NCI-H1436 treated with DMSO at 0.1 percent for 48 hours (cell line): ENCODE measurements at places on chromosomes 1 and 21.

DNA sequence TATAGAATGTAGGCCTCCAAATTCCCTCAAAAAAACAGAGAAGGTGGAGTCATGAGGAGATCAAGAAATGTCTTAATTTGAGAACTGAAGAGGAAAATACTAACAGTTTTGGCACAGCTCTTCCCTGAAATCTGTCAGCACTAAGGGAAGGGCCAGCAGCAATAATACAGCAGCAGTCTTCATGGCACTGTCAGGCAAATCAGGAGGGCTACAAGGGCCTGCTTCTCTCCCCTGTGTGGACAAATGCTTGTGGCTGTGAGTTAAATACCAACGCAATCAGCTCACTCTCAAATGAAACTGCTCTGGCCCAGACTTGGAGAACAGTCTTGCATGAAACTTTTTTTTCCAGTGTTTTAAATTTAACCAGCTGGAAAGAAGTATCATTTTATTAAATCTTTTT lies 20.5 kb upstream of the CNN3 start:
- DNase-seq = no peak

DNA sequence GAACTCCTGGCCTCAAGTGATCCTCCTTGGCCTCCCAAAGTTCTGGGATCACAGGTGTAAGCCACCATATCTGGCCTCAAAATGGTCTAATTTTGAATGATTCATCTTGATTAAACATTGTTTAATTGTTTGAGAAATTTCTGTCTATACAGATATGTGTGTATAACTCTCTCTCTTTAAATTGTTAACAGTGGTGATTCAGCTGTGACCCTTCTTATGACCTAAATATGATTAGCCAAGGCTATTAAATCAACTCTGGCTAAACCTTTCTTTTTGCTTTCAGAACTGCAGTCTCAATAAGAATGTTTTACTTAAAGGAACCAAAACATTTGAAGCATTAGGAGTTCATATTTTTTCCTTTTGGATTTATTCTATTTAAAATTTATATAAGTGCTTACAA lies 19.2 kb upstream of the B3GALT5 start:
- DNase-seq = no peak

DNA sequence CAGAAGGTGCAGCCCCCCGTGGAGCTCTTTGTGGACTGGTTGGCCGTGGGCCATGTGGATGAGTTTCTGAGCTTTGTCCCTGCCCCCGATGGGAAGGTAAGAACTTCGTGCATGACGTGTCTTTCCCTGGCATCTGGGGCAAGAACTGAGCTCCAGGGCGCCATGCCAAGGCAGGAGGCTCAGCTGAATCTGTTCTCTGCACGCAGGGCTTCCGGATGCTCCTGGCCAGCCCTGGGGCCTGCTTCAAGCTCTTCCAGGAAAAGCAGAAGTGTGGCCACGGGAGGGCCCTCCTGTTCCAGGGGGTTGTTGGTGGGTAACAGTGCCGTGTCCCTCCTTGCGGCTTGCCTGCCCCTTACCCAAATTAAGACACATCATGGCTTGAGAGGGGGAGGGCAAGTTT lies 27.7 kb downstream of the PADI3 start:
- no peak for DNase-seq

DNA sequence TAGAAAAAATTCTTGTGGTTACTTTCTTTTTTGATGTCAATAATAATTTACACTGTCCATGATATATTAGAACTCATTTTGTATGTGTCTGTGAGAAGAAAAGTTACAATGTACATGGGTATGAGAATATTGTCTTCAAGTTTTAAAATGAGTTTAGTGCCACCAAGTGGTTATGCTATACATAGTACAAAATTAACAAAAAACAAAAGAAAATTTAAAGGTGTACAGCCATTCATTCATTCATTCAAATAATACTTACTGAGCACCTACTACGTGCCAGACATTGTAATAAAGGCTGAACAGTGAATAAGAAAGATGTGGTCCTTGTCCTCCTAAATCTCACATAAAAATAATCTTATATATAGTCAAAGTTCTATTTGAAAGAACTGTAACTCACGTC lies 27.7 kb downstream of the UCHL5 start:
- no peak for DNase-seq

DNA sequence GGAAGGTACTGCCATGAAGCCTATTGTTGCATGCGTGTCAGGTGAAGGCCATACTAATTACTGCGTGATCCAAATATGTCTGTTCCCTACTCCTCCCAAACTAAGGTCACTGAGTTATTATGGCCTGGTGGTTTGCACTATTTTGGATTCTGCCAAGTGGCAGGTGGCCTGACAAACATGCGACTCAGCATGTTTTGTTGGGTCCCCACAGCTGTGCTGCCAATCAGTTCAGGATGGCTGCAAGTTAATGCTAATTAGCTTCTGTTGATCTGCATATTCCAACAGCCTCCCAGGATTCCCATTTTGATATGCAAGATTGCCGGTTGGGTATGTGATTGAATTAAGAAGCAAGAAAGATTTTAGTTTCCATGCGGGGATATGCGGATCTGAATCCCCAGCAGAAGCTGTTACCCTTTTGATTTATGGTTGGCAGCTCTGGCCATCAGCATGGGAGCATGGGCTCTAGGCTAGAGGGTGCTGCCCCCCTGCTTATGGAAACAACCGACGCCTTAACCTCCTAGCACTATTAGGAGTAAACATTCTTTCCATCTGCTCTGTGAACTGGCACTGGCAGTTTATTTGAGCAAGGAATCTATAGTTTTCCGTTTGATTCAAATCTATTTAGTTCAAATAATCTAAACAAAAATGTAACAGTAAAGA lies 429.8 kb upstream of the C1orf87 start:
- DNase-seq = no peak

- no peak for DNase-seq
Observed at GRCh38 chr1:30380625-30380984, 342.8 kb downstream of the MATN1 start.

- DNase-seq = no peak
Observed at GRCh38 chr1:24263211-24263610, 55.9 kb upstream of the GRHL3 start.

- no peak for DNase-seq
Observed at GRCh38 chr1:3501856-3502640, 47.6 kb downstream of the ARHGEF16 start.

- DNase-seq = no peak
Observed at GRCh38 chr1:43545695-43546387, 15.2 kb downstream of the PTPRF start.

DNA sequence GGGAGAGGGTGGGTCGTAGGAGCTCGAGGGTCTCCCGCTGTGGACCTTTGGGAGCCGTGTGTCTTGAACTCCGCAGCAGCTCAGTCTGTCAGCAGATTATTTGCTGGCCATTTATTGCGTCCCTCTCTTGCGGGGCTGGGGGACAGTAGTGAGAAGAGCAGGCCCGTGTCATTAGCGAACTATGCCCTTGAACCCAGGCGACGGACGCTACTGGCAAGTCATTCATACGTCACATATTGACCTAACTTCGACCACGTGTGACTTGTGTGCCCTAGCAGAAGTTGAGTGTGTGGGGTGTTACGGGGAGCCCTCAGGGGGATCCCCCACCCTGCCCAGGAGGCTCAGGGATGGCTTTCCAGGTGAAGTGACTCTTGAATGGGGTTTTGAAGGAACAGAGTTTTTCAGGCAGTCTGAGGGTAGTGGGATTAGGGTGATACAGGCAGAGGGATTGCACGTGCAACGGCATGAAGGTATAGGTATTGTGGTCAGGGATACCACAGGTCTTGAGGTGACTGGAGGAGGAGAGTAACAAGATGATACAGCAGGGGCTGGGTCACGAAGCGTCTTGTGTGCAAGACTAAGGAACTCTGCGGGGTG lies 13.0 kb downstream of the RCC1 start:
- DNase-seq = no peak

GRCh38 chr1:198605406-198605805 lies 33.4 kb upstream of the PTPRC start:
- DNase-seq = no peak

- no peak for DNase-seq
Observed at GRCh38 chr21:30936207-30936606, 54.8 kb upstream of the KRTAP11-1 start.

GRCh38 chr1:56578138-56578962 lies 1.0 kb downstream of the PLPP3 start:
- DNase-seq = no peak

- no peak for DNase-seq
Observed at GRCh38 chr1:156608981-156609380, 7.7 kb upstream of the GPATCH4 start.

DNA sequence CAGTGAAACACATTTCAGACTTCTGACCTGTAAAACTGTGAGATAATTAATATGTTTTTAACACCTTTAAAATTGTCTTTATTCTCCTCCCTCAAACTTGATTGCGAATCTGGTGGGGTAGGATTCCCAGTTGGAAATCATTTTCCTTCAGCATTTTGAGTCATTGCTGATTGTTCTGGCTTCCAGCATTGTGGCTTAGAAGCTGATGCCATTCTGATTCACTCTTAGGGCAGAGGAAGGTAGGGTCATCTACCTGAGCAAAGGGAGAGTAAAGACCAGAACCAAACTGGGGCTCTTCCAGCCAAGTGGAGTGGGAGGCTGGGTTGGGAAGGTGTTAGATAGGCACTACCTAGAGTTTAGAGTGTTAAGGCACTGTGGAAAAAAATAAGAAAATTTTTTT lies 61.2 kb downstream of the MPZL1 start:
- no peak for DNase-seq

DNA sequence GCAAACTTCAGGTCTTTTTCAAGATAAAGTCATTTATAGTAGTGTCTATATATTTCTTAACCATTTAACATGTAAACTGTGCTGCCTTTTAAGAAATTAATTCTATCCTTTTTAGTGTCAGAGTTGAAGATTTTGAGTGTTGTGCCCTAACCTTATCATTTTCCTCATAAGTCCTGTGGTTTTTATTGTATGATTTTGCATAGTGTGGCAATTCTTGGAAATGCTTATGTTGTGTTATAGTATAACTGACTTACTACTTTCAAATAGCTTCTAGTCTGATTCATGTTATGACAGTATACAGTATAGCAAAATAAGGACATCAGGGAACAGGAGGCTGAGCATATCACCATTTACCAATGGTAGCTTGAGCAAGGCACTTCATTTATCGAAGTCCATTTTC lies 99.1 kb downstream of the PTBP2 start:
- DNase-seq = no peak

GRCh38 chr1:87264976-87265375 lies 63.7 kb upstream of the LMO4 start:
- DNase-seq = no peak

- DNase-seq = no peak
Observed at GRCh38 chr21:32782698-32783097, 11.1 kb upstream of the PAXBP1 start.

- no peak for DNase-seq
Observed at GRCh38 chr1:66533804-66534740, at the start of gene SGIP1. TSS of gene SGIP1 (plus strand) at chr1:66534153. CDS start at chr1:66534359, 206 bp downstream.

GRCh38 chr1:180250883-180251509 lies 20.9 kb downstream of the LHX4 start:
- DNase-seq = no peak

DNA sequence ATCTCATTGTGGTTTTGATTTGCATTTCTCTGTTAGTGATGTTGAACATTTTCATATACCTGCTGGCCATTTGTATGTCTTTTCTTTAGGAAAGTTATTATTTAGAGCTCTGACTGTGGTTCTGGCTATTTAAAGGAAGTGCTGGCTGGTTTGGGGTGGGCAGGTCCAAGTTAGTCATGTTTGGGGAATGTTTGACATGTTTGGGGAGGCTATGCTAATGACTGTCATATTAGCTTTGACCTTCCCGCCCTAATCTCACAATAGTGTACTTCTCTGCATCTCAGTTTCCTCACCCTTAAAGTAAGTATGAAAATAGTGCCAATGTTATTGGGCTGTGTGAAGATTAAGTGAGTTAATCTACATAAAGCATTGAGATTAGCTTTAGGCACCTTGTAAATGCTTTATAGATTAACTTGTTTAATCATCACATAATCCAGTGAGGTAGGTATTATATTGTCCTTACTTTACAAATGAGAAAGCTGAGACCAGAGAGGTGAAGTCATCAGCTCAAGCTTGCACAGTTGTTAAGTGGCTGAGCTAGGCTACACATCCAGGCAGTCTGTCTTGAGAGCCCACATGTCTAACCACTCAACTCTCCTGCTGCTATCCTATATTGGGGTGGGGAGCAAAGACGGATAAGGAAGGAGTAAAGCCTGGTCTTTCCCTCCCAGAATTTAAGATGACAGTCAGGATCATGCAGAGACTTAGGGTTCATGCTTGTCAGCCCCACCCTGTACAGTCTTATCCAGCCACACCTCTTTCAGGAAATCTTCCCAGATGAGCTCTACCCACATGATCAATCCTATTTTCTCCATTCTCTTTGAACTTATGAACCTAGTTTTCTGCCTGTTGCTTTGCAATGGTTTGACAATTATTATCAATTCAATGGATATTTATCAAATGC lies 22.8 kb upstream of the CRNN start:
- no peak for DNase-seq

DNA sequence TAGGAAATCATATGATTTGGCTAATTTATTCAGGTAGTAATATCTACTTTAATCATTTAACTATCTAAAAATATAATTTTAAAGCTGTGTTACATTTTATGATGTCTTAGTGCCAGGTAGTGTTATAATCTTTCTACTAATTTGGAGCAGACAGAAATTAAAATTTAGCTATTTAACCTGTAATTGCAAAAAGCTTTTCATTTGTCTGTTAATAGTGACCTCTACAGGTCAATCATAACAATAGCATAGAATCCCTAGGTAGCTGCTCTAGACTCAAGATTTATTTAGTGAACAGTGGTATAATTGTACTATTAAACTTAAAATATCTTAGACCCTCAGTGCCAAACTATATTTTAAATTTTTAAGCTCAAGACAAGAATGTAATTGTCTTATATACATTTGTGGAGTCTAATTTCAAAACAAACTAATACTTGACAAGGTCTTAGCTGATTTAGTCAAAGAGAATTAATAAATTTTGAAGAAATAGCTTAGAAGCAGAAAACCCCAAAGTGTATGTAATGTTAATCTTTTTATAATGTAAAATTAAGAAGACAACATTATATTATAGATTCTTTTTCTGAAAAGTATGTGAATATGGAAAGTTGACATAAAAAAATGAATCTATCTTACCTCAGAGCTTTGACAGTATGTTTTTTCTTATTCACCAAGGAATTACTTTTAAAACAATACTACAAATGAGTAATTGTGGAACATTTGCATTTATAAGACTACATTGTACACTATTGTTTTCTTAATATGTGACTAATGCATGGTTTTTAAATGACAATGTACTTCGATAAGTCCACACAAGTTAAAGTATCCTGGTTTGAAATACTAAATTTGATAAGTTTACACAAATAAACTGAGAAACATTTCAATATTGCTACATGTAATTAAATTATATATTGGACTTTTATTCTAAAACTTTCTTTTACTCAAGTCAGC lies 64.1 kb upstream of the RNPC3 start:
- DNase-seq = no peak
